ENCODE measurements at places on chromosomes 4 and X. TPM values are rescaled to one million over a fixed set of nuclear protein-coding genes. Genes with fewer than 3 reads are reported as not detected.

- no peak for DNase-seq
Measured at GRCh38 chr4:100369871-100370270, 148.0 kb downstream of the EMCN start.

Gene HS6ST2
- total RNA-seq, result 6.0 TPM

- DNase-seq, result peak; percentile 20
Measured at GRCh38 chr4:79576429-79576753, 168.4 kb upstream of the GK2 start.

GRCh38 chr4:187183346-187183745, 459.7 kb upstream of the FAT1 start:
- no peak for DNase-seq

DNA sequence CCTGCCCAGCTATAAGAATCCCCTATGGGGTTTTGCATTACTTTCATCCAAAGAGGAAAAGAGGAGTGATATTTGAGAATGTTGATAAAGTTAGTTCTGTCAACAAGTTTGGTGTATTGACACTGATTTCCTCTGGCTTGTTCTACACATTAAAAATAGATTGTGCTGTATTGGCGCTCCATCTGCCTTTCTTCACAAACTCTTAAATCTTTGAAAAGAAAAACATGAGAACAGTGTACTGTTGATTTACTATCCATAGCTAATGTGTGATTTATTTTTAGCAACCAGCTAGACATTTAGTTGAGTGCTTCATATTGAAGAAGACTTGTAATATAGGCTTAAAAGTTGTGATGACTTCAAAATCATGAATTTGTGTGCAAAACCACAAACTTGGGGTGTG, 261.2 kb upstream of the ANKRD50 start:
- peak; percentile 16 for DNase-seq

DNA sequence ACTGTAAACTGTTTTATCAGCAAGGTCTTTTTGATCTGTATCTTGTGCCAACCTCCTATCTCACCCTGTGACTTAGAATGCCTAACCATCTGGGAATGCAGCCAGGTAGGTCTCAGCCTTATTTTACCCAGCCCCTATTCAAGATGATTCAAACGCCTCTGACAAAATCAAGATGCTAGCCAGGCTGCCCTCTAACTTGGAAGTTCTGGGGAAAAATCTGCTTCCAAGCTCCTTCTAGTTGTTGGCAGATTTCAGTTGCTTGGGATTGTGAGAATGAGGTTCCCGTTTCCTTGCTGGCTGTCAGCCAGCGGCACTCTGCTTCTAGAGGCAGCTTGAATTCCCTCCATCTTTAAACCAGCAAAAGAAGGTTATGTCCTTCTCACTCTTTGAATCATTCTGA, 34.7 kb downstream of the LUZP4 start:
- DNase-seq, result no peak

- no peak for DNase-seq
Measured at GRCh38 chr4:105558277-105558676, 5.9 kb downstream of the ARHGEF38 start.

Gene AFM
- total RNA-seq, result not detected

- DNase-seq, result peak; percentile 11
Measured at GRCh38 chr4:147924604-147925412, 192.9 kb downstream of the ARHGAP10 start.

Gene ADGRG4
- not detected for total RNA-seq

Gene SAGE1
- total RNA-seq, result not detected

DNA sequence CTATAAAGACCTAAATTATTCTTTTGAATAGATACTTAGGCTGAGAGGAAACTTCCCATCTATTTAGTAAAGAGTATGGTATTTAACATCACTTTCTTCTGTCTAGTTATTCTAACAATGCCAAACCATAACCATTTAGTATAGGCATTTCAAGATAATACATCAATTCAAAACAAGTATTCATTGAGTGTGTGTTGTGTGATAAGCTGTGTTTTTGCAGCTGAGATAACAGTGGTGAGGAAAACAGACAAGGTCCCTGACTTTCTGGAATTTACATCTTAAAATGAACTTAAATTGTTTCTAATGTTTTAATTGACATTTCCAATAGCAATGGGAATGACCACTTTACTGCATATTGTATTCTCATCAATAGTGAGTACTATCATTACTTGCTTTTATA, 22.4 kb upstream of the TSPAN5 start:
- no peak for DNase-seq

DNA sequence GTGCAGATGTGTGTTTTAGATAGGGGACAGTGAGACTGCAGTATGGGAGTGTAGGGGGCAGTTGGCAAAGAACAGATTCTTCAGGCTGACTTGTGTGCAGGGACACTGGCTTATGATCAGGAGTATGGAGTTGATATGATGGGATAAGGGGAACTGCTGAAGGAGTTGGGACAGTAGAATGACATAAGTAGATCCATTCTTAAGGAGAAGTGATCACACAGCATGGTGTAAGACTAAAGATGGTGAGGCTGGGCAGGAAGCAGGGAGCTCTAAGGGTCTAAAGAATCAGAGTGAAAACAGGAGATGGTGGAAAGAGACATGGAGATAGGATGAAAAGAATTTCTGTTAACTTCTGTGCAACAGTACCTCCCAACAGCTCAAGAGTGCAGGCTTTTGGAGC, 70.7 kb downstream of the REELD1 start:
- no peak for DNase-seq

Gene USP26
- total RNA-seq, result not detected

Gene CD38
- 0.39 TPM for total RNA-seq

Gene PPP1R2C
- total RNA-seq, result not detected

DNA sequence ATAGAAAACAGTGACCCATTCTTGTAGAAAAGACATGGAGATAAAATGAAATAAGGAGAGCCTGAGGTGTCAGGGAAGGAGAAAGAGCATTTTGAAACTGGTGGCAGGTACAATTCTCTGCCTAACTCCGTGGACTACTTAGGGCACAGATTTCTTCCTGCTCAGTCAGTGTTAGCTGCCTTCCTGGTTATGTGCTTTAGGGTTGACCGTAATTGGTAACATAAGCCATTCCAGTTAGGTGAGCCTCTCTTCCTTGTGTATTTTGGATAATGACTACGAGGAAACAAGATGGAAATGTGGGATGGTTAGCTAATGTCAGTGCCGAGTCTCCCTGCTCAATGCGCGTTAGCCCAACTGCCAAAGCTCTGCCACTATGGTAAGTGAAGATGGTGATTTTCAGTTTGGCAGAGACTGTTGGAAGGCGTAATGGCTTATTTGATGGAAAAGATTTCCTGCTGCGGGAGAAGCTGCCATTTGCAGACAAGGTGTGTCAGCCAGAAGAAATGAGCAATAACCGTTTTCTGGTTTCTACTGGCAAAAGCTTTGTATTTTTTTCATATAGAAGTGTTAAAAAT, 174.1 kb downstream of the CBR4 start:
- no peak for DNase-seq

- DNase-seq, result no peak
Measured at GRCh38 chrX:153882086-153882498, 3.9 kb downstream of the L1CAM start.

Gene MYL5
- total RNA-seq, result 94.6 TPM

DNA sequence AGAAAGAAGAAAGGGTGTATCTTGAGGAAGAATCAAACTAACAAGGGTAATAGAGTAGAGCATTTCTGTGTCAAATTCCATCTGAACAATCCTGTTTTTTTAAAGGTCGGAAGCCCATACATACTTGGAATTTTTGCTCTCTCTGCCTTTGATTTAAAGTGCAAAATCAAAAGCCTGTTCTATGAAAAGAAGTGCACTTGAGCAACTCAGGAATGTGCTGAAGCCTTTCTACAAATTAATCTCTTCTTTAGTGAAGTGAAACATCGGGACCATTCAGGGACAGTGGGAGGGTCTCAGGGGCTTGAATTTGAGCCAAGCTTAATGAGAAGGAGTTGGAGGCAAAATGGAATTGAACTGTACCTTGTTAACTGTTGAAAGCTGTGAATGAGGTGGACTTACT, 1008.5 kb upstream of the LCORL start:
- no peak for DNase-seq

DNA sequence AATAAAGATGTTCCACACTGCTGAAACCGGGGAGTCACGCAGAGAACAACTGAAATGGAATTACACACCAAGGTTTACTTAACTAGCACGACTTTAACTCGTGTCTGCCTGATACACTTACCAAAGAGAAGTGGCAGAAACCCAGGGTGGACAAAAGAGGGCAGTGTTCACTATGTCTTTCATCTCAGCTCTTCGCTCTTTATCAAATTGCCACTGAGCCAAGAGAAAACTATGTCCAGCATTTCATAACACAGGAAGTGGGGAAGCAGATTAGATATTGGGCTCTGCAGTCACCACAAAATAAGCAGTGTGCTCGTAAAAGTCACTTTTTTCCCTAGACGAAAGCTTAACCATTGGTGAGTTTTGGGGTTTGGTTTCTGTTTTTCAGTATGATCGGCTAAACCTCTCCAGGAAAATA, 155.7 kb downstream of the CHIC2 start:
- DNase-seq, result peak; percentile 87

- no peak for DNase-seq
Measured at GRCh38 chr4:14254926-14255325, 627.4 kb upstream of the BOD1L1 start.

GRCh38 chrX:46793386-46794143, 34.6 kb upstream of the SLC9A7 start:
- no peak for DNase-seq

Gene GUCY1A1
- total RNA-seq, result 15.1 TPM

DNA sequence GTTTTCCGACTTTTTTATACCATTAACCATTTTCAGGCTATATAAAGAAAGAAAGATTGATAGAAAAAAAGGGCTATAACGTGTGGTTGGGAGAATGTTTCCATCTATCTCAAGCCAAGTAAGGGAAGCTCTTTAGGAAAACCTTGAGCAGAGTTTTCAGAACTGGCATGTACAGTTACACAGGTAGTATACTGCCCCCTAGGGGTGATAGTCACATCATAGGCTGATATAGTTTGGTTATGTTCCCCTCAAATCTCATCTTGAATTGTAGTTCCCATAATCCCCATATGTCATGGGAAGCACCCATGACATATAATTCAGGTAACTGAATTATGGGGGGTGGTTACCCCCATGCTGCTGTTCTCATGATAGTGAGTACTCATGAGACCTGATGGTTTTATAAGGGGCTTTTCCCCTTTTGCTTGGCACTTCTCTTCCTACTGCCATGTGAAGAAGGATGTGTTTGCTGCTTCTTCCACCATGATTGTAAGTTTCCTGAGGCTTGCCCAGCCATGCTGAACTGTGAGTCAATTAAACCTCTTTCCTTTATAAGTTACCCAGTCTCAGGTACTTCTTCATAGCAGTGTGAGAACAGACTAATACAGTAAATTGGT, 186.8 kb downstream of the TMA16 start:
- no peak for DNase-seq

DNA sequence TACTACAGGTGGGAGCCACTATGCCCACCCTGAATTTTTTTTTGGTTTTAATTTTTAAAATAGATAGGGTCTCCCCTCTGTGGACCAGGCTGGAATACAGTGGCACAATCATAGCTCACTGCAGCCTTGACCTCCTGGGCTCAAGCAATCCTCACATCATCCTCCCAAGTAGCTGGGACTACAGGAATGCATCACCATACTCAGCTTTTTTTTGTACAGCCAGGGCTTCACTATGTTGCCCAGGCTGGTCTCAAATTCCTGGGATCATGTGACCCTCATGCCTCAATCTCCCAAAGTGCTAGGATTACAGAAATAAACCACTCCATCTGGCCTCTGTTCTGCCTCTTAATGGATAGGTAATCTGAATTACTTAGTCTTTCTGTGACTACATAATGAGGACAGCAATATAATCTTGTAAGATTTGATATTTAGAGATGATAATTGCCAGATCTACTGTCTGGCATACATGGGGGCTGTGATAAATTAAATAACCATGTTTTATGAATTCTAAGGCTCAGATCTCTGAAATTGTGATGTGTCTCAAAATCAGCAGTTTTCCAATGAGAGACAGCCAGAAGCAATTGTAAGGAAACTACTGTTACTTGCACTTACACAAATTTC, 26.7 kb downstream of the PDS5A start:
- no peak for DNase-seq

GRCh38 chr4:169627307-169627706, 6.9 kb downstream of the CLCN3 start:
- no peak for DNase-seq

DNA sequence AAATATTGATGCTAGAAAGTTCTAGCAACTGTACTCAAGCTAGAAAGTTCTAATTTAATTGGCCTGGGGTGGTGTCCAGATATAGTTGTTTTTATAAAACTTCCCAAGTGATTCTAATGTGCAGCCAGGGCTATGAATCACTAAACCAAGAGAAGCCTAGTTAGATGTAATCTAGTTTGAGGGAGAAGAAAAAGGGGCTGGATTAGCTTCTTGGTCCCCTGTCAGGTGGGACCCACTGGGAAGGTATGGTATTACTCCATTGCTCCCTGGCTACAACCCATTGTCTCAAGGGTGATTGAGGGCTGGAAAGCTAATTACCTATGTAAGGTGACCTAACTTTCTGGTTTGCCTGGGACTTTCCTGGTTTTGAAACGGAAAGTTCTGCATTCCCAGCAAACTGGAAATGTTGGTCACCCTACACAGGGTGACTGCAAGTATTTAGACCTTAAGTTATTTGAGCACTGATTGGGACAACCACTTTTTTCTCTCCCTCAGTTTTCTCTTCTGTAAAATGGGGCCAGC, 23.9 kb upstream of the MSN start:
- no peak for DNase-seq

DNA sequence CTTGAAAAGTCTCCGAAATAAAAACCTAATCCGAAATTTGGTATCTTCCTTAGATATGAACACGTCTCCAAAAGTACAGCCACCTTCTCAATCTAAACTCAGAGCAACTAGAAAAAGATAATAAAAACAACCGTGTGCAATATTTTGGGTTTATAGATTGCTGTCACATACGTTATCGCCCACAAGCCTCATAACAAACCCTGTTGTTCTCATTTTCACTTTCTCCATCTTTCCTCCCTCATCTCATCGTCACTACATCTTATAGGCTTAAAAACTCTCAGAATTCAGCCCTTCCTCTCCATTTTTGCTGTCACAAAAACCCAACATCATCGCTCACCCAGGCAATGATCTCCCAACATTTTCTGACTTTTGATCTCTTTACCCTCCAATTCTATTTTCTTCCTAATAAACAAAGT, 448 bp upstream of the SCFD2 start:
- no peak for DNase-seq

Gene PPP4R3C
- not detected for total RNA-seq

Gene TCEAL9
- 81.3 TPM for total RNA-seq

GRCh38 chr4:111136438-111136837, 513.6 kb upstream of the PITX2 start:
- no peak for DNase-seq

- DNase-seq, result no peak
Measured at GRCh38 chrX:1487401-1487800, 34.7 kb upstream of the ASMTL start.

Gene FAM53A
- total RNA-seq, result 2.0 TPM

DNA sequence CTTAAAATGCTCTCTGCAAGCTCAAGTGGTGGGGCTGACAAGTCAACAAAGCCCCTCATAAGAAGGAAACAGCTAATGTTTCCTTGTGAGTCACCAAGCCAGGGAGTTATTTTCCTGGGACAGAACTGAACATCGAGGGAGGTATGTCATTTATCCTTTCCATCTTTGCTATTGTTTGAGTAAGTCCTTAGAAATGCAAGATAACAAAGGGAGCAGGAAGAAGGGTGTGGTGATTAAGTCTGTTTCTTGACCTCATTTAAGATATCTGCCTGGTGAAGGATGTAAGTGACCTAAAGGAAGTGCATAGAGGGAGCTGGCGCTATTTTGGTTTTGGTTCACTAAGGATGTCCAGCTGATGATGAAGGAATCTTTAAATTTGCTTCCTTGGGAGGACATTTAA, 39.9 kb downstream of the ATG4A start:
- no peak for DNase-seq

GRCh38 chr4:112140536-112140935, 4.7 kb upstream of the FAM241A start:
- DNase-seq, result no peak

Measured in skin of body (tissue), 3 donors.